ENCODE measurements at places on chromosomes 7 and 10.
A peak's percentile ranks its signal among the peaks of the same experiment; 100 is the strongest.

- peak; percentile 54 for DNase-seq
These were observed 498 bp downstream of the RHOBTB1 start for GRCh38 chr10:60943316-60944057.

DNA sequence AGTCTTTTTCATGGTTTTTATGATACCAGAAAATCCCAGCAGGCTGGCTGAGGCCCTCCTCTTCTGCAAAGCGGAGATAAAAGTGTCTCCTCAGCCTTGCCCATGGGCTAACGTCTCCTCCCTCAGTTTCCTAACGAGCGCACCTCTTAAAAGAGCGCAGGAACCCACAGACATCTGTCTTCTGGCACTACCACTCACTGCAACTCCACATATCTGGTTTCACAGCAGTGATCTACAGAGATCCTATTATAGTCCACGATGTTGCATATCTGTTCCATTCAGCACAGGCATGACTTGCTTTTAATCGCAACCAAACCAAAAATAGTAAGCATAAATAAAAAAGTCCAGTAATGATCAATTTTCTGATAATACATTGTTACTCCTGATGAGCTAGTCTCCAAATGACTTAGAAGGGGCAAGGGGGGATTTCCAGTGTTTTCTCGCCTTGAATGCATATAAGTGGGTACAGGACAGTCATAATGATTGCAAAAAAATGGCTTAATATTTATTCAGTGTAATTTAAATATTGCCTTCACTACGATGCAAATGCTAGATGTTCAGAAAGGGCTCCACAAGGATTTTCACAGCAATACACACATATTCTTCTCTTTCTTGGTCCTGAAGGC, 20.9 kb downstream of the ANKRD22 start:
- no peak for DNase-seq

- peak; percentile 80 for DNase-seq
These were observed 150.3 kb downstream of the POLR1F start for GRCh38 chr7:19558527-19558926.

DNA sequence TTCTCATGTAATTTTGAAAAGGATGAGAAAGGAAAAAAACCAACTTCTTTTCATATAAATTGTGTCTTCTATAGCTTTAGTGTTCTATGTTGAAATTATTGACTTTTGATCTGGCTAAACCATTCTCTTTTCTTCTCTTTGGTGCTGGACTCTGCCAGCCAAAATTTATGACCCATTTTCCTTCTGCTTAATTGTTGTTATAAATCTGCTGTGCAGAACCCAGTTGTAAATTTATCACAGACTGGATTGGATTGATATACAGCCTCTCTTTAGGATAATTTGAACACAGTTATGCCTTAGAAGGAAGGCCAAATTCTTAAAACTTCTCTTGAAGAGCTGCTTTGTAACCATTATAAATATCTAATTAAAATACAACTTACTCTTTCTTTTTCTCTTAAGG, 93.8 kb downstream of the PARP12 start:
- no peak for DNase-seq

DNA sequence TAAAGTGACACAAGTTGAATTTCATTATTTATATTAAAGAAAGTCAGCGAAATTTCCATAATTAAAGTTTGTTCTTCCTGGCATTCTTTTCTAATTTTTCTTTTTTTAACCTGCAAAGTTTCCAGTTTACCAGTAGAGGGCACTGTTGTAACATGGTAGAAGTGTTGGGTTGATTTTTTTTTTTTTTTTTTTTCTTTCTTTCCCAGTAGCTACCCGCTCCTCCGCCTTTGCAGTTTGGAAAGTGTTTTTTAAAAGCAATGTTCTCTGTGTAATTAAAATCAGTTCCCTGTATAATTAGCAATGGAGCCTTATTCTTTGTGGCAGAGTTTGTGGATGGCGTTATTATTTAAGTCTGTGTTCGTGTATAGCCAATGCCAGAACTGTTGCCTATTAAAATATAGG, 53.7 kb downstream of the TAF3 start:
- DNase-seq: peak; percentile 32

- no peak for DNase-seq
These were observed 69.7 kb downstream of the GSAP start for GRCh38 chr7:77346441-77346840.

- no peak for DNase-seq
These were observed 57.1 kb downstream of the AOAH start for GRCh38 chr7:36667007-36667745.

DNA sequence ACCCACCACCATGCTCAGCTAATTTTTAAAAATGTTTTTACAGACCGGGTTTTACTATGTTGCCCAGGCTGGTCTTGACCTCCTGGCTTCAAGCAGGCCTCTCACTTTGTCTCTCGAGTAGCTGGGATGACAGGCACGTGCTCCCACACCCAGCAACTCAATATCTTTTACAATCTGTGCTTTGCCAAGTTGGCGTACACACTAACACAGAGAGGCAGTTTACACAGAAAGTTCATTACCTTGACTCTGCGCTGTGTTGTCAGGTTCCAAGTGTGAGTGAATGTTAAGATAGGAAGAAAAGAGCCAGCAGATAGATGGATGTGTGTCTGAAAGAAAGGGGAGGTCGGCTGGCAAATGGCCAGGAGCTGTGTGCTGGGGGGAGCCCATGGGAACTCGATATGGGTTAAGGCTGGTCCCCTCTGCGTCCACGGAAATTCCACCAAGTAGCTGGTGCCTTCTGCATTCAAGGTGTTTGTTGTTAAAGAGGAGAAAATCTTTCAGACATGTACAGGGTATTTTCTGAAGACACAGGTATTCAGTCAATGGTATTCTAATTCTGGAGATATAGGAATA, 299.8 kb downstream of the CAMK1D start:
- DNase-seq: no peak

DNA sequence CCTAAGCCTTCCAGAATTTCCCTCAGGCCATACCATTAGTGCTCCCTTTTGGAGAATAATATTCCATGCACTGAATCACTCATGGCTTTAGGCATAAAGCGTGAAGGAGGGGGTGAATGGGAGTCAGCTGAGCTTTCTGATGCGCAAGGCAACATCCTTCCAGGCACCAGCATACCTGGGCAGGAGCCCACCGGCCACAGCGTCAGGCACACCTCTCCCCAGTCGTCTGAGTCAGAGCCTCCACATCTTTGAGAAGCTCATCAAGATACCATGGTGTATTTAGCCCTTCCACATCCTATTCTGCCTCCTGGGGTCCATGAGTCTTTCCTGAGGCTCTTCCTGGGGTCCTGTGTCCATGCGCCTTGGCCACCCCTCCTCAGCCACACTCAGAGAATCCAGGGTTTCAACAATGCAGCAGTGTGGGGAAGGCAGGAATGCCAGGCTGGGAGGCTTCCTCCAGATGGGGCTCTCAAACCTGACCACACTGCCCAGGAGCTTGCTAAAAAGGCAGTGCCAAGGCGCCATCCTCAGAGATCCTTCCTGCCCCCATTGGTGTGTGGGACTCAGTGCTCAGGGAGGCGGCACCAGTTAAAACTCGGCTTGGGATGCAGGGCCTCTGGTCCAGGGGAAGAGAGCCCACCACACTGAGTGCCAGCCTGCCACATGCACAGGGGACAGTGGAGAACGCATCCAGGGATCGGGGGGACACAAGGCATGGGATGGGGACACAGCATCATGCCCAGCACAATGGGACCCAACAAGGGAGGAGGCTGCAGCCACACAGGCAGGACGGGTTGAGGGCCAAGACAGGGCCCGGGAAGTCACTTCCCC, 31.6 kb downstream of the RASGEF1A start:
- DNase-seq: no peak

DNA sequence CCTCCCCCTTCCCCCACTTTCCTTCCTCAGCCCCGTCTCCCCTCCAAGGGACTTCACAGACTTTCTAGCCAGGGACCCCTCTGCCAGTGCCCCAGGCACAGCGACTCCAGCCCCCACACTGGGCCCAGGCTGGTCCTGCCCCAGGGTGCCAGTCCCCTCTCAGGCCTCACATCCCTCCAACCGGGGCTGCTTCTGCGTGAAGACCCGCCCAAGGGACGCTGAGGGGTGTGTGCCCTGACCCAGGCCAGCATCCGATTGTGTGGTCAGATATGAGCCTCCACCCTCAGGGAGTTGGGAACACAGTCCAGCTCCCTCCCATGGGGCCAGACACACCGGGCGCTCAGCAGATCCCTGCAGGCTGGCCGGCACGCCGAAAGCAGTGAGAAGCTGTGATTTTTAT, 97.0 kb downstream of the MICALL2 start:
- DNase-seq: no peak

GRCh38 chr7:142077762-142078161, 33.8 kb upstream of the MGAM2 start:
- no peak for DNase-seq

DNA sequence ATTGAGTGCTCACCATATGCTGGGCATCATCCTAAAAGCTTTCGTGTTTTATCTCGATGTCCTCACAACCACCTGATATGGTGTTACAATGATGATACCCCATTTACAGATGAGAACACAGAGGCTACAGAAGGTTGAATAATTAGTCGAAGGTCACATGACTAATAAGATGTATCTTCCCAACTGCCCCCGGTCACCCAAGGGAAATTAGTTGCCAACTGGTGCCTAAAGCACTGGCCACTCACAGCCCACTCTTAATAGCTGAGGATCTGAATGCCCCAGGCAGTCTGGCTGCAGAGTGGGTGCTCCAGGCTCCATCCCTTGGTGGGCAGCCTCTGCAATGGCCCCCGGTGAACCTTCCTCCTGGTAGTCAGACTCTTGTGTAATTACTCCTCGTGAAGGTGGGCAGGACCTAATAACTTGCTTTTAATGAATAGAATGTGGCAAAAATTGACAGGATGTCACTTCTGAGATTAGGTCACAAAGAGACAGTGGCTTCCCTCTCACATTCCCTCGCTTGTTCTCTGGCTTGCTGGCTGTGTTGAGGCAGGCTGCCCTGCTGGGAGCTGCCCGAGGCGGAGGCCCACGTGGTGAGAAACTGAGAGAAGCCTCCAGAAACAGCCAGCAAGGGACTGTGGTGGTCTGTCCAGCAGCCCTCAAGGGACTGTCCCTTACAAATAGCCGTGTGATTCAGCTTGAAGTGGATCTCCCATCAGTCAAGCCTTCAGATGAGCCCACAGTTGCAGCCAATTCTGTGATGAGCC, 109.4 kb downstream of the ARHGAP22 start:
- DNase-seq: no peak

Data from fibroblast of skin of scalp (primary cell).